T follicular helper cell (primary cell): ENCODE measurements at places on chromosomes 3 and 15.

DNA sequence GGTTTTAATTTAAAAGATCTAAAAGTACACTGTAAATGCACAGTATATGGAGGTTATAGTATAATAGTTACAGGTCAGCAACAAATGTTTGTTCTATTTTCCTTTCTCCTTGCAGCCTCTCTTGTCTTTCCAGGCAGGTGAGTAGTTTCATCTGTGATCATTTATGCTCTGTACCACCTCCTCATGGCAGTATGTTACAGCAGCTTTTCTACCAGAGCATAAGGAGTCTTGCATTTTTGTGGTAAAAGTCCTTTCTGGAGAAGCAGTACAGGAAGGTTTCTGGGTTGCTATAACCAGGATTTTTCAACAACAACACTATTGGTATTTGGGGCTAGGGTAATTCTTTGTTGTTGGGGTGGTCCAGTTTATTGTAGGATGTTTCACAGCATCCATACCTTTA is 59.5 kb downstream of the ZNF609 start:
- no peak for DNase-seq

GRCh38 chr3:50503504-50504342 is at the start of gene CACNA2D2:
Gene CACNA2D2, minus strand, starts transcription at chr3:50503634. Its CDS starts 211 bp downstream, at chr3:50503423.
- DNase-seq = peak; percentile 56

GRCh38 chr15:59352189-59352588 is 20.5 kb downstream of the MYO1E start:
- no peak for DNase-seq

- DNase-seq = no peak
Observed at GRCh38 chr15:40242213-40242599, 3.3 kb downstream of the PAK6 start.

- DNase-seq = no peak
Observed at GRCh38 chr3:52493232-52494017, 1.7 kb upstream of the STAB1 start.

- no peak for DNase-seq
Observed at GRCh38 chr15:89332446-89332845, 2.2 kb downstream of the POLG start.

GRCh38 chr3:76873532-76874242 is 166.2 kb upstream of the ROBO2 start:
- no peak for DNase-seq

- DNase-seq = no peak
Observed at GRCh38 chr3:126343649-126344035, 13.6 kb downstream of the KLF15 start.

DNA sequence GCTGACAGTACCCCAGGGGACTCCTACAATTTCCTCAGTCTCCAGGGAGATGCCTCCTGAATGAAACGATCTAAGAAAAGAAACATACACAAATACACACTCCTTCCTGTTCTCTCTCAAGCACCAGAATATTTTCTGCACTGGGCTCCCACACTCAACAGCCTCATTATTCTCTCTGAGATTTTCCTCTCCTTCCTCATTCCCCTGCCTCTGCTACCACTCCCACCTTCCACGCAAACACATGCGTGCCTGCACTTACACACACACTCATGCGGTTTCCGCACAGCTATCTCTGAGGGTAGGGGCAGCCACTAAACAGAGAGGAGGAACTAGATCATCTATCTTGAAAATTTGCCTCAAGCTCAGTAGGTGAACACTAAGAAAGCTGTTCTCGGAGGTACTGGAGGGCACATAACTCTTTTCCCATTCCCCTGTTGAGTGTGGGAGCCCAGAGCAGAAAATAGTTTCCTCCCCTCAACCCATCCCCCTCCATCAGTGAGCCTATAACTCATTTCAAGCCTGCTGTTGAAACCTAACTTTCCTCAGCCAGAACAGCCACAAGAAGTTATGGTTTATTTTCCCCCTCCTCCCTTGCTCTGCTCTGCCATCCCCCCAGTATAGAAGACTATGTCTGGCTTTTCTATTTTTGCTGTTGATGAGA is 30.5 kb upstream of the TIPARP start:
- DNase-seq = no peak

GRCh38 chr3:107065094-107065861 is 312.0 kb upstream of the CCDC54 start:
- no peak for DNase-seq

DNA sequence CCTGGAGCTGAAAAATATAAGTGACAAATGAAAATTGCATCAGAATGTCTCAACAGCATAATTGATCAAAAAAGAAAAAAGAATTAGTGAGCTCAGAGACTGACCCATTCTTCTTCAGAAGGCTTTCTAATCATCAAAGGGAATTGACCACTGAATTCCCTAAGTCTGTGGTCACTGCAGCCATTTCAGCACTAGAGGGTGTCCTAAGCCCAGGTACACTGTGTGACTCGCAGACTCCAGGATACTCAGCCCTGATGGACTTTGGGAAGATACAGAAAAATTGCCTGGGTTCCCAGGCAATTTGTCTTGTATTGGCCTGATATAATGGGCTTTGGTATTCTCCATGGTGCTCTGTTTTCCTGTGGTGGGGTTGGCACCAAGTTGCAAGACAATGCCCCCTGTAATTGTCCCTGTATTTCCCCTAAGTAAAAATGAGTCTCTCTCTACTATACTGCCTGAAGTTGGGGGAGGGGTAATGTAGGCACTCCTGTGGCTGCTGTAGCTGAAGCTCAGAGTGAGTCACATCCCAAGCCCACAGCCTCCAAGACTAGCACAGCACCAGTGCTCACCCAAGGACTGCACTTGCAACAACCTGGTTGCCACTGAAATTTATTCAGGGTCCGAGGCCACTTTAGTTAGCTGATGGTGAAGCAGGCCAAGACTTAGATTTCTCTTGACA is 256.0 kb upstream of the STAC start:
- DNase-seq = no peak

GRCh38 chr15:83809345-83809744 is 155.4 kb downstream of the ADAMTSL3 start:
- no peak for DNase-seq

DNA sequence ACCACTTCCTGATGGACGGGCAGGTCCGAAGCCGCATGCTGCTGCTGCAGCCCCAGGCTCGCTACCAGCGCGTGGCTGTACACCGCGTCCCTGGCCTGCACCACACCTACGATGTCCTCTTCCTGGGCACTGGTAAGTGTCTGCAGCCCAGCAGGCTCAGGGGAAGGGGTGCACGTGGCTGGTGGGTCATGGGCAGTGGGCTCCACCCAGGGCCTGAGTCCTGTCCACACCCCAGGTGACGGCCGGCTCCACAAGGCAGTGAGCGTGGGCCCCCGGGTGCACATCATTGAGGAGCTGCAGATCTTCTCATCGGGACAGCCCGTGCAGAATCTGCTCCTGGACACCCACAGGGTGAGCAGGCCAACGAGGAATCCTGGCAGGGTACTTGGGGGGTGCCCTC is 8.7 kb downstream of the CIB1 start:
- no peak for DNase-seq

DNA sequence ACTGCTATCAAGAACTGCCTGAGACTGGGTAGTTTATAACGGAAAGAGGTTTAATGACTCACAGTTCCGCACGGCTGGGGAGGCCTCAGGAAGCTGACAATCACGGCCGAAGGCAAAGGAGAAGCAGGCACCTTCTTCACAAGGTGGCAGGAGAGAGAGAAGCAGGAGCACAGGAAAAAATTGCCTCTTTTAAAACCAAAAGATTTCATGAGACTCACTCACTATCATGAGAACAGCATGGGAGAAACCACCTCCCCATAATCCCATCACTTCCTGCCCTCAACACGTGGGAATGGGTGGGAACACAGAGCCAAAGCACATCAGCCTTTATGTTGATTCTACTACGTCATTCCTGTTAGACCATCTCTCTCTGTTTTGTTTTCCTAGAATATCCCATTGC is 650.9 kb upstream of the SEMA6D start:
- no peak for DNase-seq

DNA sequence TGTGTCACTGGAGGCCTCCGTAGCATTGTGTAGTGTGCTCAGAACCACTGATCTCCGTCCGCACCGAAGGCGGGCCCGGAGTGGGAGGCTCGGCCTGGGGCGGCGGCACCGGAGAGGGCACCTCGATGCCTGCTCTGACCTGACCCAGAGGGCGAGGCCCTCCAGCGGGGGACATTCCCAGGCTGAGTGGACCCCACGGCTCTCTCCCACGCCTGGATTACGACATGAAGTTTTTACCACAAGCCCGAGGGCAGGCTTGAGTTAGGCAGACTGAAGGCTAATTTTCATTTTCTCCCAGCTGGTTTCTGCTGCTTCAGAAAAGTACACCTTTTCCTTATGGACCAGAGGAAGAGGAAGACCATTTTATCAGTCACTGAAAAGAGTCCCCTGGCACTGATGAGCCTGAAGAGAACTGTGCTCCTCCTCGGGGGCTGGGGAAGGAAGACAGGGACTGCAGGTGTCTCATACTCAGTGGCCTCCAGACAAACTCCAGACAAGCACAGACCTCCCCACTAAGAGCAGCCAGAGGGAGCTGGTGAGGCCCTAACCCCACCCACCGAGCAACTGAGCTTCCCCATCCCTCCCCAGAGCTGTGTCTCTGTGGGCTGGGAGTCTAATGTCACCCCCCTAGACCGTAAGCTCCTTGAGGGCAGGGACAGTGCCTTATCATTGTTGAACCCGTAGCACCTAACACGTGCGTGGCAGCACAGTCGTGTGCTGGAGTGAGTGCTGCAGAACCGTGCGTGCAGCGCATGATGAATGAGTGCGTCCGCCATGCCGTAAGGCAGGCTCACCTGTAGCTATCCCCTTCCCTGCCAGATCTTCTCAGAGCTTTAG is 74.5 kb upstream of the BLM start:
- DNase-seq = no peak

DNA sequence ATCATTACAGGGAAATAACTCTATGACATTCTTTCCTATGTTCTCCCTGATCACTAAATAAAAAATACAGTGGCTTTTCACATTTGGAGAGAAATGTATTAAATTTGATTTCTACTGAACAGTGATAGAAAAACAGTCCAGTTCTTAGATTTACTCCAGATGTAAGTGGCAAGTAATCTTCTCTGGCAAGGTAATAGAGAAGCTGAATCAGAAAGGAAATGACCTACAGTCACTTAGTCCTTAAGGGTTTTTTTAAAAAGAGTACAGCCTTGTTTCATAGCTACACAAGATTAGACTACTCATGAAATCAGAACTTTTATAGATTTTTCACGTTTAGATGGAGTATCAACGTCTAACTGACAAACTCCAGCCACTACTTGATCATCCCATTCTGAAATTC is 236.9 kb downstream of the CADPS start:
- DNase-seq = no peak

- no peak for DNase-seq
Observed at GRCh38 chr3:12454076-12454815, 30.0 kb upstream of the TSEN2 start.

DNA sequence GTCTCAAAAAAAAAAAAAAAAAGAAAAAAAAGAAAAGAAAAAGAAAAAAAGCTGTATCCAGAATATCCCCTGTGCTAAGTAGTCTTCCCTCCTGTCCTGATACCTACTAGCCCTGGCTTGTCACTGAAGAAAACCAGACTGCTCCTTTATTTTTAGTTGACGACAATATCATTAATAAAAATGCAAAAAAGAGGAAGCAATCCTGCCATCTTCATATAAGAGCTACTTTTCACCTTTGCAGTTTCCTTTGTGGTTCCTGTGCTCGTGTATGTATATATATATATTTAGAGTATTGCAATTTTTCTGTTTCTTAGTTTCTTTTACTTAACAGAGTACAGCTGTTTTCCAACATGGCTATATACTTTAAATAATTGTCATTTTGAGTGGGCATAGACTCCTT is 13.6 kb downstream of the C3orf20 start:
- DNase-seq = no peak

- no peak for DNase-seq
Observed at GRCh38 chr3:10474847-10475246, 30.5 kb downstream of the ATP2B2 start.
